AG08396 (cell line): ENCODE measurements at places on chromosomes 1 and 21.

GRCh38 chr1:54922921-54923421 lies 36.0 kb upstream of the DHCR24 start:
- no peak for DNase-seq

DNA sequence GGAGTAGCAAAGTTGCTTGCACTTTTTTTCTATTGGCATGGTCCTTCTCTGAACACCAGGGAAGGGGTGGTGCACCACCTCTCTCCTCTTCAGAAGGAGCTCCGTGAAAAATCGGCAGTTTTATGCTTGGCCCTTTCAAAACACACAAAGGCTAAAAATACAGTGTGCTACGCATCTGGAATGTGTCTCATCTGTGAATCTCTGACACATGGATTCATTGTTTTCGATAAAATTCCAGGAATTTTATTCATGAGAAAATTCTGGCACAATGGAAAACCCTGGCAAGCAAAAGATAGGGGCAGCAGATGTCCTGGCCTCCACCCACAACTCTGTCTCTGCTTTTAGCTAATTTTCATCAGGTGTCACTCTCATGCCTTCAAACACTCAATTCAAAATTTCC lies 42.9 kb downstream of the ERG start:
- no peak for DNase-seq

DNA sequence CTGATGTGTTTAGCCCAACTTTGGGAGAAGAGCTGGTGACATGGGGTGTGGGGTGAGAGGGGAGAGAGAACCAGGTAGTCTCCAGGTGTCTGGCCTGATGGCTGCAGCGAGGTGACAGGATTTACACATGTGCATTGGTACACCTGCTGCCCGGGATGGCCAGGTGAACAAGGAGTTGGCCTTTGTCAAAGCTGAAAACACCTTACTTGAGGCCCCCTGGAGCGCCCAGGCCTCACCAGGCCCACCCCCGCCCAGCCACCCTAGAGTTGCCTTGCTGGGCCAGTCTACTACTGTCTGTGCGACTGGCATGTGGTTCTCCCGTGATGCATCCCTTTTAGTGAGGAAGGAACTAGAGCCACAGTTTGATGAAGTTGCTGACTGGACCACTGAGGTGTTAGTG lies 90.5 kb downstream of the ADARB1 start:
- no peak for DNase-seq

DNA sequence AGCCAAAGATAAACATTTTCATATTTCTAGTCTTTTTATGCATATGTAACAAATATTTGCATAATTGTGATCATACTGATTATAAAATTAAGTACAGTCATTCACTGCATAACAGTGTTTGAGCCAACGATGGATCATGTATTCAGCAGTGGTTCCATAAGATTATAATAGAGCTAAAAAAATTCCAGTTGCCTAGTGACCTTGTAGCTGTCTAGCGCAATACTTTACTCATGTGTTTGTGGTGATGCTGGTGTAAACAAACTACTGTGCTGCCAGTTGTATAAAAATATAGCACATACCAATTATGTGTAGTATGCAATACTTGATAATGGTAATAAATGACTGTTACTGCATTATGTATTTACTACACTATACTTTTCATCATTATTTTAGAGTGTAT lies 2.1 kb upstream of the S100A10 start:
- DNase-seq = no peak

GRCh38 chr1:230277201-230278025 lies 148.7 kb downstream of the PGBD5 start:
- DNase-seq = no peak

DNA sequence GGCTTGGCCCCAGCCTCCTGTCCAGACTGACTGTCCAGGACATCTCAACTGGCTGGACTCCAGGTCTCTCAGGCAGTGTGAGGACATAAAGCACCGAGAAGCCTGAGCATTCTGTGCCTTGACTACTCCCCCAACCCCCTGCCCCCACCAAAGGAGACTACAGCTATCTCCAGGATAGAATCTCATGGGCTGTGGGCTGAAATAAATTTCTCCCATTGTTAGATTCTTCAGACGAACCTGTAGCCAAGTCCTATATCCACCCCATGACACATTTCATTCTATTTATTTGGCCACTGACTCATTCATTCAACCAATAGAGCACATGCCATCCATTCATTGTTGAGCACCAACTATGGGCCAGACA lies 11.4 kb downstream of the VWA5B1 start:
- peak; percentile 41 for DNase-seq

DNA sequence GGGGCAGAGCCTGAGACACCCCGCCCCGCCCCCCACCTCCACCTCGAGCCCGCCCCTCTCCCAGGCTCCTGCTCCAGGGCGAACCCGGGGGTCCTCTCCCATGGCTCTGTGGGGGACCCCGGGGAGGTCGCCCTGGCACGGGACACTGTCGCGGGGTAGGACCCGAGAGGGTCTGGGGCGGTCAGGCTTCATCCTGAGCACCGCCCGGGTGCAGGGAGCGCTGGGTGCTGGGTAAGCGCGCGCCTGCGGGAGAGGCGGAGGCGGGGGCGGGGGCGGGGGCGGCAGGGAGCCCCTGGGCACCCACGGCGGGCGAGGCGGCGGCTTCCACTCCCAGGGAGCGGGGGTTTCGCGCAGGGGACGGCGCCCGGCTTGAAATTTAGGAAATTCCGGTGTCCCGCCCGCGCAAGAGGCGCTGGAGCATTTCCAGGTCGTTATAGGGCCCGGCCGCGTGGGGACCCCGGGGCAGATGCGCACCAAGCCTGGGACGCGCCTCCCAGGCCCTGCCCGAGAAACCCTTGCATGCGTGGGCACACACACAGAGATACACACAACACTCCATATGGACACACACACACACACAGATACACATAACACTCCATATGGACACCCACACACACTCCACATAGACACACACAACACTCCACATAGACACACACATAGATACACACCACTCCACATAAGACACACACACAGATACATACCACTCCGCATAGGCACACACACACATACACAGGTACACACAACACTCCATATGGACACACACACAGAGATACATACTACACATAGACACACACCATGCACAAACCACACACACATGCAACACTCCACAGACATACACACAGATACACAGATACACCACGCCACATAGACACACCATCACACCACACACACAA lies 48.7 kb upstream of the SLC19A1 start:
- DNase-seq = no peak

DNA sequence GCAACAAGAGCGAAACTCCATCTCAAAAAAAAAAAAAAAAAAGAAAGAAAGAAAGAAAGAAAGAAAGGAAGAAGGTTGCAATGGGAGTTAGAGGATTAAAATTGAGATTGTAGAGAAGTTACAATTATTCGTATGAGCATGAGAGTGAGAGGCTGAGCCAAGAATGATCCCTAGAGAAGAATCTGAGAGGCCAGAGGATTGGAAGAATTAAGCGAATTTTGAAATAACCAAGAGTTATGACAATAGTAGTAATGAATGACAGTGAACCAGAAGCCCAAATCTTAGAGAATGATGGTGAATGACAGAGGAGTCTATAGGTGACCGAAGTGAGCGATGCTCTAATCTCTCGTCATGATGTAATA lies 369 bp upstream of the ZYG11B start:
- DNase-seq = no peak

- no peak for DNase-seq
These were observed 14.8 kb downstream of the ARHGEF16 start for GRCh38 chr1:3469104-3469848.

GRCh38 chr1:115105831-115106230 lies 16.5 kb upstream of the TSPAN2 start:
- DNase-seq = no peak

DNA sequence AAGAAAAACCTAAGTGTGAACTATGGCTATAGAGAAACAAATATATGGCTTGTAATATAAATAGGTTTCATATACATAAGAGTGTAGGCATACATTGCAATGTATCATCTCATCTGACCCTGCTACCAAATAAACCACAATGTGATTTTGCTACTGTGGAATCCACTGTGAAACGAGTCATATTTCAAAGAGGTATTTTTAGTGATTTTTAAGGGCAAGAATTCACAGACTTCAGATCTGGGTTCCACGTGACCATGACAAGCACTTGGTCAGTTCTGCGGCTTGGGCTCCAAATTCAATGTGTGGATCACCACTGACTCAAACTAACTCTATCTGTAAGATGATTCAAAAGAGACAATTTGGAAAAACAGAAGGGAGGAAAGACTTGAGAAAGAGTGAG lies 147.0 kb upstream of the ERG start:
- peak; percentile 66 for DNase-seq

- peak; percentile 67 for DNase-seq
These were observed 80.6 kb upstream of the SLFNL1 start for GRCh38 chr1:41101950-41102607.

GRCh38 chr21:46598581-46599572 lies 6.0 kb downstream of the S100B start:
- DNase-seq = peak; percentile 95

DNA sequence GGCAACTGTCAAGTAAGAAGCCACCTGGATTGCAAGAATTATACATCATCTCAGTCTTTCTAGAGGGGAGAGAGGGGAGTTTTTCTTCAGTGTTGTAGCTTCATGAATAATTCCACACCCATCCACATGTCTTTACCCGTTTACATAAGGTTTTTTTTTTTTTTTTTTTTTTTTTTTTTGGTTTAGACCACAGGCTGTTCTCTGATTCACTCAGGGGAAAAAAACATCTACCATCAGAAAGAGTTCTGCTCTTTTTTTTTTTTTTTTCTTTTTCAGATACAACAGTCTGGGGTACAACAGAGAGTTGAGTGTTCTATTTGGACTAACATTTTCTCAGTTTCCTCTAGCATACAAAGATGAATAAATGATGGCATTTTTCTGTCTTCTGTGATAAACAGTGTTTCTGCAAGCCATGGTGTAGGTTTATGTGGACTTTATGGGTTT lies 4.9 kb upstream of the KIF14 start:
- DNase-seq = peak; percentile 25

GRCh38 chr1:57727121-57727520 lies 303.3 kb upstream of the DAB1 start:
- no peak for DNase-seq
